CD4-positive, alpha-beta T cell treated with Interleukin-4 for 1 hour (primary cell): ENCODE measurements at places on chromosomes 1 and 21.
A peak's percentile ranks its signal among the peaks of the same experiment; 100 is the strongest.

- DNase-seq: no peak
These were observed 47.9 kb downstream of the KLHDC7A start for GRCh38 chr1:18528616-18529015.

DNA sequence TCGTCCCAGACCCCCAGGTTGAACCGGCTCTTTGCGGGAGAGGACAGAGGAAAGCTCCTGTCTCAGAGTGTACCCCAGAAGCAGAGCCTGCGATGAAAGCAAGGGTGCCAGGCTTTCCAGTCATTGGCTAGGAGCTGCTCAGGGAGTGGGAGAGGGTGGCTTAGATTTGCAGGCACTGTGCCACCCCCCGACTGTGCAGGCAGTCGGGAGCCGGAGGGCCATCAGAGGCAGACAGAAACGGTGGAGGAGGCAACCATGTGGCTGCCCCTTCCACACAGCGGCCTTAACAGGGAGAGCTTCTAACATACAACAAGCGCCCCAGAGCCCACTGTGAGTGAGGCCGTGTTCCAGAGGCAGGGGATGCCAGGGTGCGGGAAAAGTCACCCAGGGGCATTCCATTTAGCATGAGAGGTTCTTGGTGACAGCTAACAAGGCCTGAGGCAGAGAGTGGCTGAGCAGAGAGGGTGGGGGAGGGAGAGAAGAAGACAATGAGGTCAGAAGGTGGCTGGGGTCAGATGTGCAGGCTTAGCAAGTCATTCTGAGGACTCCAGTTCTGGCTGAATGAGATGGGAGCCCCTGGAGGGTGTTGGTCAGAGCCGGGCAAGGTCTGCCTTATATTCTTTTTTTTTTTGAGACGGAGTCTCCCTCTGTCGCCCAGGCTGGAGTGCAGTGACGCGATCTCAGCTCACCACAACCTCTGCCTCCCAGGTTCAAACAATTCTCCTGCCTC is 9.5 kb upstream of the C1orf167 start:
- DNase-seq: no peak

GRCh38 chr1:245319094-245319493 is 164.3 kb downstream of the KIF26B start:
- DNase-seq: no peak

GRCh38 chr21:34974162-34974981 is 74.7 kb downstream of the RUNX1 start:
- DNase-seq: peak; percentile 41

GRCh38 chr1:29984862-29985605 is 738.4 kb downstream of the MATN1 start:
- DNase-seq: no peak

- no peak for DNase-seq
These were observed 259.8 kb upstream of the CAMK1G start for GRCh38 chr1:209323743-209324142.

GRCh38 chr21:15204140-15204969 is 139.6 kb upstream of the NRIP1 start:
- no peak for DNase-seq

GRCh38 chr1:187848321-187848720 is 1019.6 kb downstream of the PLA2G4A start:
- DNase-seq: no peak
